Lung (tissue), 17 donors: ENCODE measurements at places on chromosomes 13 and 19. TPM values are rescaled to one million over a fixed set of nuclear protein-coding genes. Genes with fewer than 3 reads are reported as not detected.

Gene MYH14
- polyA plus RNA-seq = 48.3 TPM

Gene HIF3A
- 24.1 TPM for polyA plus RNA-seq

Gene CLEC17A
- polyA plus RNA-seq = 0.45 TPM

Gene AP2A1
- polyA plus RNA-seq = 31.5 TPM

Gene FCAR
- 57.5 TPM for polyA plus RNA-seq

Gene OR10H4
- not detected for polyA plus RNA-seq

Gene KLK10
- polyA plus RNA-seq = 15.5 TPM

Gene TUBA3C
- not detected for polyA plus RNA-seq

Gene IL11
- polyA plus RNA-seq = 0.26 TPM

Gene SRRM5
- polyA plus RNA-seq = 0.22 TPM

Gene TMPRSS9
- 0.37 TPM for polyA plus RNA-seq

Gene APOC4
- not detected for polyA plus RNA-seq

Gene RGCC
- 275 TPM for polyA plus RNA-seq

Gene PCDH20
- 1.3 TPM for polyA plus RNA-seq

Gene RNF225
- 0.14 TPM for polyA plus RNA-seq

Gene LIN7B
- 12.4 TPM for polyA plus RNA-seq

Gene LILRA1
- polyA plus RNA-seq = 21.3 TPM

Gene COX7A1
- polyA plus RNA-seq = 47.1 TPM

Gene ZNF773
- 4.3 TPM for polyA plus RNA-seq

Gene F2RL3
- 60.8 TPM for polyA plus RNA-seq

Gene SERTM1
- 0.94 TPM for polyA plus RNA-seq

Gene CEACAM16
- not detected for polyA plus RNA-seq

Gene ZNF677
- polyA plus RNA-seq = 7.8 TPM

Gene UGGT2
- 8.2 TPM for polyA plus RNA-seq

Gene CELF5
- 0.14 TPM for polyA plus RNA-seq

Gene ADGRE2
- 4.1 TPM for polyA plus RNA-seq

Gene MTUS2
- polyA plus RNA-seq = 0.03 TPM

Gene ZNF555
- polyA plus RNA-seq = 2.1 TPM

Gene STXBP2
- 142 TPM for polyA plus RNA-seq

Gene CGB3
- polyA plus RNA-seq = not detected

Gene ZNF222
- polyA plus RNA-seq = 2.5 TPM

Gene CC2D1A
- polyA plus RNA-seq = 38.9 TPM

Gene CD79A
- polyA plus RNA-seq = 9.2 TPM

Gene TTYH1
- polyA plus RNA-seq = 0.05 TPM

Gene POSTN
- 12.8 TPM for polyA plus RNA-seq

Gene PDX1
- polyA plus RNA-seq = not detected

Gene IRS2
- polyA plus RNA-seq = 17.9 TPM

Gene TMEM59L
- polyA plus RNA-seq = 0.49 TPM

Gene CFAP97D2
- polyA plus RNA-seq = 1.6 TPM

Gene C5AR1
- polyA plus RNA-seq = 9.4 TPM

Gene PLA2G4C
- 8.3 TPM for polyA plus RNA-seq

Gene DACH1
- 2.0 TPM for polyA plus RNA-seq

Gene ICAM5
- 4.1 TPM for polyA plus RNA-seq

Gene DAPK3
- polyA plus RNA-seq = 80.4 TPM

Gene LGALS7
- 4.9 TPM for polyA plus RNA-seq

Gene LENG9
- 11.9 TPM for polyA plus RNA-seq

Gene ZNF570
- polyA plus RNA-seq = 1.6 TPM

Gene ICAM4
- 8.0 TPM for polyA plus RNA-seq

Gene CLEC4M
- 0.26 TPM for polyA plus RNA-seq

Gene GJB2
- polyA plus RNA-seq = 7.2 TPM

Gene ZNF599
- polyA plus RNA-seq = 3.8 TPM

Gene TNFSF9
- polyA plus RNA-seq = 3.2 TPM

Gene TSHZ3
- 4.6 TPM for polyA plus RNA-seq
